Activated CD8-positive, alpha-beta memory T cell treated with anti-CD3 and anti-CD28 coated beads for 1 hour (primary cell): ENCODE measurements at places on chromosomes 5 and 9.
A peak's percentile ranks its signal among the peaks of the same experiment; 100 is the strongest.

DNA sequence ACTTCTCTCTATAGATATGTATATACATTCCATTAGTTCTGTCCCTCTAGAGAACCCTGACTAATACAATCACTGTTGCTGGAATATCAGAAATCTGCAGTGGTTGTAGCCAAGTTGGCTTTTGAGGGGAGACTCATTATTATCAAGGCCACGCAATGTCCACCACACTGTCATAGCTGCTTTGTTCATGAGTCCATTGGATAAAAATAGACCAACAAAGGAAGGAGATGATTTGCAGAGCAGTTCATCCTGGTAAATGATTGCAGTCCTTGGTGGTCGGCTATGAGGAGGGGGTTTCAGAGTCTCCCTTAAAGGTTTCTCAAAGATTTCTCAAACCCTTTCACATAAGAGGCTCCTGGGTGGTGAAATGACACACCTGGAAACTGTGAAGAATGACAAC lies 192.8 kb upstream of the ANKH start:
- DNase-seq: no peak

DNA sequence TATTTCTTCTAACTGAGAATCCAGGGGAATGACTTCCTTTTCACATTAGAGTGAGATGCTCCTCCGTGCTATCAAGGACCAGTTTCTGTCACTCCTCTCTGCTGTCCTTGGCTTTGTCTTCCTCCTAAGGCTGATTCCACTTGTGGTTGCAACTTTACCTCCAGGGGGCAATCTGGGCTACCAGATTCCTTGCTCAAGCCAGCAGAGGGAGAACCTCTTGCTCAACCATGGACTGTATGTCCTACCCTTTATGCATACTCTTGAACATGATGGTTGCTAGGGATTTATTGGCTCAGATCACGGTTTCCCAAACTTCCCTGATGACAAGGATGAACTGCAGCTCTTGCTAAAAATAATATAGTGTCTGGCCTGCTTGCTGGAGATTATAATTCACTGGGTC lies 24.0 kb downstream of the NNT start:
- DNase-seq: no peak

DNA sequence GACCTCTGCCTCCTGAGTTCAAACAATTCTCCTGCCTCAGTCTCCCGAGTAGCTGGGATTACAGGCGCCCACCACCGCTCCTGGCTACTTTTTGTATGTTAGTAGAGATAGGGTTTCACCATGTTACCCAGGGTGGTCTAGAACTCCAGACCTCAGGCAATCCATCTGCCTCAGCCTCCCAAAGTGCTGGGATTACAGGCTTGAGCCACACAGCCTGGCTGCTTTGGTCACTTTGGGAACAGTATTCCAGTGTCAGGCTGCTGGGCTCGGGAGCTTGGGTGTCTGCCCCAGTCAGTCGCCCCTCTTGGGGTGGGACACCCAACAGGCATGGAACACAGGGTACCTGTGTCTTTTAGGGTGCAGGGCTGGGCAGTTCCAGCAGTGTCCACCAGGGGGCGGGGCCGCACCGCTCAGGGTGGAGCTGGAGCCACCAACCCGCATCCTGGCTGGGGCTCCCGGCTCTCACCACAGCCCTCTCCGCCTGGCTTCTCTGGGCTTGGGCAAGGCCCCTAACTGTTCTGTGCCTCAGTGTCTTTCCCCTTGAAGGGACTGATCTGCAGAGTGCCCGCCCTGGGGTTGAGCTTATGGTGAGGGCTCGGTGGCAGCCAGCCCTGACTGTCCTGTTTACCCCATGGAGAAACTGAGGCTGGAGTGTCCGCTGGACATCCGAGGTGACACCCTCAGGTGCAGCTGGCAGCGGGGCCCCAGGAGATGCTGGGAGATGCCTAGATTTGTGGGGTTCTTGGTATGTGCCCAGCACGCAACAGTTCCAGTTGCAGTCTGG lies 6.4 kb upstream of the RNU6ATAC start:
- no peak for DNase-seq

GRCh38 chr5:157328277-157328912 lies 62.5 kb downstream of the CYFIP2 start:
- DNase-seq: peak; percentile 32

DNA sequence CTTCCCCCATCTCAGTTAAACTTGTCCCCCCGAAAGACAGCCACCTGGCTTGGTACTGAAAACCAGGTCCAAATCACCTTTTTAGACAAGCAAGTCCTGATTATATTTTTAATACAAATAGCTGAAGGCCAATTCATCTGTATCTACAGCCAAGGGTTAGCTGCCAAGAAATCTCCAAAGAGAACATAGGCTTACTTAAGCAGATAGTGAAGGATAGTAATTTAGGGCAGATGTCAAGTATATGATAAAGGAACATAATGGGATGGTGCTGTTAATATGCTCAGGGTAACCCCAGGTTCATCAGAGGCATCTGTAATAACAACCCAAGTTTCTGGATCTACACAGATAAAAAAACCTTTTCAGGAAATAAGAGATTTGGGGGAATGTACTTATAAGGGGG lies 133.0 kb downstream of the EBF1 start:
- no peak for DNase-seq
